ENCODE measurements at places on chromosomes 12 and 14. TPM values are rescaled to one million over a fixed set of nuclear protein-coding genes. Genes with fewer than 3 reads are reported as not detected.

DNA sequence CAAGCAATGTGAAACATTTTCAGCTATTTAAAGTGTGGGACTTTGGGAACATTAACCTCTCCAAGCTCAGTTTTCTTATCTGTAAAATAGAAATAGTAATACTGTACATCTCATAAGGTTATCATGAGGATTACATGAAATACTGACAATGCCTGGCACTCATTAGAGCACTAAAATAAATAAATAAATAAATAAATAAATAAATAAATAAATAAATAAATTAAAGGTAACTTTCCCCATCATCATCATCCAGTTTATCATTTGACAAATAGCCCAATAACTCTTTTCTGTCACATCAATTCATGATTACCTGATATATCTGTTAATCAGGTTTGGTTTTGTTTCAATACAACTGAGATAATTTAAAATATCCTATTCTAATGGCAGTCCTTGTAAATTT lies 48.5 kb downstream of the EFCAB11 start:
- H3K27ac ChIP-seq = no peak overlapping the region
- DNase-seq = no peak
- H3K36me3 ChIP-seq = no peaks in the 10 kb centered on the region
- H3K27me3 ChIP-seq = no peaks in the 10 kb centered on the region
- H3K4me3 ChIP-seq = no peak overlapping the region

DNA sequence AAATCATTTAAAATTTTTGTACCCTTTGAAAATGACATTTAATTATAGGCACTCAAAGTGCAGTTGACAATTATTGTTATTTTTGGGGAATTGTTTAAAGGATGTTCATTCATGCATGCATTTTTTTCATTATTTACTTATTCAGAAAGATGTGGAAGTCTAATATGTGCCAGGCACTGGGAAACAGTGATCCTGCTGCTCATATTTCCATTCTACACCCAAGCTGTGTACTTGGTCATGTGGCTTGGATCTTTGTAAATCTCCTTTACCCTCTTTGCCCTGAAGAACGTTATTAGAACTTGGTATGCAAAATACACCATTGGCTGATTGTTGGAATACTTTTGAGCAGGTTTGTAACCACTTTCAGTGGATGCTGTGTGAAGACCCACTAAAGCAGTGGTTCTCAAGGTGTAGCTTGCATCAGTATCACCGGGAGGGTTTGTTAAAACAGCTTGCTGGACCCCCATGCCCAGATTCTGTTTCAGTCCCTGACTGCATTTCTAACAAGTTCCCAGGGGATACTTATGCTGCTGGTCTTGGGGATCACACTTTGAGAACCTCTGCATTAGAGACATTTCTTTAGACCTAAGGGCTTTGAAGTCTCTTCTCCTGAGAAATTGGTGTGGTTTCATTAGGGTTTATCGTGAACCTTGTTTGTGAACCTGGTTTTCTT lies 47.5 kb downstream of the PRKCH start:
- peaks cover 23% of the 10 kb centered on the region for H3K4me1 ChIP-seq
- peak overlapping the region; percentile 8 for H3K4me3 ChIP-seq
- no peaks in the 10 kb centered on the region for H3K27me3 ChIP-seq
- no peaks in the 10 kb centered on the region for H3K36me3 ChIP-seq
- peak overlapping the region; percentile 35 for H3K27ac ChIP-seq

DNA sequence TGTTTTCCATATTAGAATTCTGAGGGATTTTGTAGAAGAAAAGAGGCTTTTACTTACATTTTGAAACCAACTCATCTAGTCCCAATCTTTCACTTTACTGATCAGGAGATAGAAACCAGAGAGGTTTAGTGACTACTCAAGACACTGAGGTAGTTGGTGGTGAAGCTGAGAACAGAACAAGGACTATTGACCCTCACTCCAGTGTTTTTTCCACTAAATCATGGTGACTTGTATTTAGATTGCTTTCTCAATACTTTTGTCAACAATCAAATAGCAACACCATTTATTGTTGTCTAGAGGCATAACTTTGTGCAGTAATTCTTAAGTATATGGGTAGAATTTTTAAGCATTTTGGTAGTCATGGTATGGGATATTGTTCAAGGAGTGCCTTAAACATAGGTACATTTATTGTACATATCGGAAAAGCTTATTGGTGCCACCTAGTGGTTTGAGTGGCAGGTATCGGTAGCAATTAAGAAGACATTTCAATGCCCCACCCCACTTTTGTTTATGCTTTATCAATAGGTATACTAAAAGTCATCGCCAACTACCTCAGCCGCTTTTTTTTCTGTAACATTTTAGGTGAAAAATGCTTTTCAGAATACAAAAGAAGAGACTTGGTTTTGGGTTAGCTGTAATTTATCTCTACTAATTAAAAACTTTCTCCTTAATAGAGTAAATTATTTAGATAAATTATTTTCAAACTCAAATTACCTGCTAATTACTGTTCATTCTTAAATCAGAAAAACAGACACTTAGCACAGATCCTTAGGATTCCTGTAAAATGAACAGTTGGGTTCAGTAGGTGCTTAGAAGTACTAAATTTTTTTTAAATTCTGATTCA lies 47.3 kb upstream of the PAWR start:
- H3K36me3 ChIP-seq = no peaks in the 10 kb centered on the region
- peak; percentile 89 for DNase-seq
- no peak overlapping the region for H3K4me3 ChIP-seq
- no peak overlapping the region for H3K27ac ChIP-seq
- peaks cover 4% of the 10 kb centered on the region for H3K4me1 ChIP-seq

DNA sequence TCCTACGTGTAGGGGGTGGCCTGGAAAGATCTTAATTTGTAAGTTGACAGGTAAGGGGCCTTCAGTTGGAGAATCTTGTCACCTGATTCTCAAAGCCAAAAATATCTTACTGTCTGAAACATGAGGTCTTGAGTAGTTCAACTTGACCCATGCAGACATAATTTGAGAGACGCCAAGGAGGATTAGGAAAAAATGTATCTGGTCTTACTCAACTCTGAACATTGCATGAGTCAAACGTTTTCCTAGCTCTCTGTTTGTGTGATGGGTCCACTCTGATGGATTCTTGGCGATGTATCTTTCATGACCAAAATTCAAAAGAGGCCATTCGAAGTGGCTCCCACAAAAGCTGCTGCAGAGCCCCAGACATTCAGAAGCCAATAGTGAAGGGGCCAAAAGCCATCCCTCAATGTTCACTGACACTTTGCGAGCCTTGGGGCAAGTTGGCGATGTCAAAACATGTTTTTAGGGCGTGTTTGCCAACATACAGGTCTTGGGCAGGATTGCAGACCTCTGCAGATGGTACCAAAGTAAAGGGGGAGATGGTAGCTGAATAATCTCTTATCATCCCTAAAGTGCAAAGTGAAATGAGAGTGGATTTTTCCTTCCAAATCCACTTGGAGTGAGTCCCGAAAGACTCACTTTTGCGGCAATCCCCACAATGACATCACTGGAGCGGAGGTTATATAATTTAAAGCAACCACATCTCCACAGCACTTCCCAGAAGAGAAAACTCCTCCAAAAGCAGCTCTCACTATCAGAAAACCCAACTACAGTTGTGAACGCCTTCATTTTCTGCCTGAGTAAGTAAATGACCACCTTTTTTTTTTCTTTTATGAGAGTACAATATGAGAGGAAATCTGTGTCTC lies at the start of gene BDKRB1:
Gene BDKRB1 (plus strand): TSS at position 710 of the 866 bp plus-strand sequence. CDS start 7,473 bp downstream, outside the sequence.
- no peaks in the 10 kb centered on the region for H3K36me3 ChIP-seq
- no peak within 1 kb of the TSS for H3K27ac ChIP-seq
- DNase-seq = peak; percentile 29
- no peak within 1 kb of the TSS for H3K4me3 ChIP-seq
- H3K4me1 ChIP-seq = 0 out of 2 replicates have a peak, but pooled peaks cover 7% of the 10 kb centered on the region
- peaks cover 17% of the 10 kb centered on the region for H3K27me3 ChIP-seq

GUCY2C gene
- total RNA-seq = not detected

OR4E2 gene
- total RNA-seq = not detected

FGD4 gene
- total RNA-seq = 3.9 TPM

DNA sequence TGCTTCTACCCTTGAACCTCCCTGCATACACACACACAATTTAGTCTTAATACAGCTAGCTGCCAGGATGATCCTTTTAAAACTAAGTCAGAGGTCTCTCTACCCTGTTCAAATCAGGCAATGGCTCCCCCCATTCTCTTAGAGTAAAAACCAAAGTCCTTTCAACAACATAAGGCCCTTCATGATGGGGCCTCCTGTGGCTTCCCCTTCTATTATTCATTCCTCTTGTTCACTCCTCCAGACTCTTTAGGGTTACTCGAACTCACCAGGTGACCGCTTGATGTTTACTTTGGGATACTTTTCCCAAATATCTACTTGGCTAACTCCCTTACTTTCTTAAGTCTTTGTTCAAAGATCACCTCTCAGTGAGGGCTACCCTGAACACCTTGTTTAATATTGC lies 30.4 kb downstream of the DENND5B start:
- no peak overlapping the region for H3K4me3 ChIP-seq
- no peaks in the 10 kb centered on the region for H3K36me3 ChIP-seq
- no peak overlapping the region for H3K27ac ChIP-seq
- H3K4me1 ChIP-seq = peaks cover 13% of the 10 kb centered on the region
- DNase-seq = no peak
- H3K27me3 ChIP-seq = no peaks in the 10 kb centered on the region

All from PC-3 (cell line).